COLO829 (cell line): ENCODE measurements at places on chromosomes 16 and 17.

GRCh38 chr17:27485716-27486495 is 29.7 kb downstream of the KSR1 start:
- DNase-seq: no peak

DNA sequence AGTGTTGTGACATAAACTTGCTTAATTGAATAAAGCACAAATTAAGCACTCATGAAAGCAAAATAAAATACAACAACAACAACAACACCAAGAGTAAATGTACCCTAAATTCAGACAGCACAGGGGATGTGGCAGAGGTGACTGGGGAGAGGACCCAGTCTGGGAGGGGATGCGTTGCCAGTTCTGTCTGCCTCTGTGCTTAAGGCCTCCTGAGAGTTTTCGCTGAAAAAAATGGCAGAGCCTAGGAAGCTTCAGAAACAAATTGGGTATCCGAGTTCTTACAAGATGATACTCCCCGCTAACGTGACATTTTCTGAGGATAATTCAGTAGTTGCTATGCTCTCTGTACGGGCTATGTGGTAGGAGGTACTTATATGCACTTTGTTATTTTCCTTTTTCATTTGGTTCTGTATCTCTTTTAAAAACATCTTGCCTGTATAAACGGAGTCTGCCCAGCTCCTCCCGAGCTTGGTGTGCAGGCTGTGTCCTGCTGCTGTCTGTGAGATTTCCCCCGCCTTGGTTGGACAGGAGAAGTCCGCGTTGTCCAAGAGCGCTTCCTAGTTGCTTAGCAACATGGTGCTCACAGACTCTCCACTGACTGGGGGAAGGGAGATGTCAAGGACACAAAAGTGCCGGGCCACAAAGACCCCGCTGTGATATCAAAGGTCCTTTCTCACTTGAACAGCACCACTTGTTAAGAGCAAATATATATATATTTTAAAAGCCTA is 134.2 kb upstream of the CPHXL start:
- no peak for DNase-seq

DNA sequence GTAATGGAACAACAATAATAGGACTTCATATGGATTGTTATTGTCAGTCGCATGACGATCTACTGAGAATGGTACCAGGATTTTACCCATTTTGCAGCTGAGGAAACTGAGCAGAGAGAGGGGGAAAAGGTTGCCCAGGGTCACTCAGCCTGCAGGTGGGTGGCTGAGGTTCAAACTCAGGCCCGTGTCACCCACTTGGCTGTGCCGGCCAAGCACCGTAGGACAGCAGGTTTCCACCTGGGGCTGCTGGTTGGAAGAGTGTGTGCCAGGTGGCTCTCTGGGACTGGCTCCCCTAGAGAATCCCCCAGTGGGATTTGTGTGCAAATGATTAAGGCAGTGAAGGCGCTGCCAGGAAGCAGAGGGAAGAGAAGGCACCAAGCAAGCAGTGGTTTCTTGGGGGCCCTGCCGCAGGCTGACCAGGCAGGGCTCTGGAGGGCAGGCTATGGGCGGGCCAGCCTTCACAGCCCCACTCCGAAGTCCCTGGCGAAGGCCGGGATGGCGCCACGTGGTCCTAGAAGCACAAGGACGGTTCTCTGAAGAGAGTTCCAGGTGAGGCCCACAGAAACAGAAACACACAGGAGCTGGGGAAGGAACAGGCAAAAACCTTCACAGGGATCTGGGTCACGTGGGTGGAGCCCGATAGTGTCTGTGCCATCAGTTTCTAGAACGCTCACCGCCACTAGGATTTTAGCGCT is 163.5 kb downstream of the IRF8 start:
- no peak for DNase-seq

GRCh38 chr16:73771196-73772064 is 525.2 kb upstream of the PSMD7 start:
- DNase-seq: peak; percentile 1

DNA sequence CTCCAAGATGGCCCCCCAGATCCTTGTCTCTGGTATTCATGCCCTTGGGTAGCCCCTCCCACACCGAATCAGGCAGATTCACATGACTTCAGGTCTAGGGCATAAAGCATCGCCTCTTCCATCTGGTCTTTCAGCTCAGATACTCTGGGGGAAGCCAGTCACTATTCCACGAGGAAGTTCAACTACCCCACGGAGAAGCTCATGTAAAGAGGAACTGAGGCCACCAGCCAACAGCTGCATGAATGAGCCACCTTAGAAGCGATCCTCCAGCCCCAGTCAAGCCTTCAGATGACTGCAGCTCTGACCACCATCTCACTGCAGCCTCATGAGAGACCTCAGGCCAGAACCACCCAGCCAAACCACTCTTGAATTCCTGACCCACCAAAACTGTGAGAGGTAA is 54.1 kb downstream of the SOCS3 start:
- no peak for DNase-seq

DNA sequence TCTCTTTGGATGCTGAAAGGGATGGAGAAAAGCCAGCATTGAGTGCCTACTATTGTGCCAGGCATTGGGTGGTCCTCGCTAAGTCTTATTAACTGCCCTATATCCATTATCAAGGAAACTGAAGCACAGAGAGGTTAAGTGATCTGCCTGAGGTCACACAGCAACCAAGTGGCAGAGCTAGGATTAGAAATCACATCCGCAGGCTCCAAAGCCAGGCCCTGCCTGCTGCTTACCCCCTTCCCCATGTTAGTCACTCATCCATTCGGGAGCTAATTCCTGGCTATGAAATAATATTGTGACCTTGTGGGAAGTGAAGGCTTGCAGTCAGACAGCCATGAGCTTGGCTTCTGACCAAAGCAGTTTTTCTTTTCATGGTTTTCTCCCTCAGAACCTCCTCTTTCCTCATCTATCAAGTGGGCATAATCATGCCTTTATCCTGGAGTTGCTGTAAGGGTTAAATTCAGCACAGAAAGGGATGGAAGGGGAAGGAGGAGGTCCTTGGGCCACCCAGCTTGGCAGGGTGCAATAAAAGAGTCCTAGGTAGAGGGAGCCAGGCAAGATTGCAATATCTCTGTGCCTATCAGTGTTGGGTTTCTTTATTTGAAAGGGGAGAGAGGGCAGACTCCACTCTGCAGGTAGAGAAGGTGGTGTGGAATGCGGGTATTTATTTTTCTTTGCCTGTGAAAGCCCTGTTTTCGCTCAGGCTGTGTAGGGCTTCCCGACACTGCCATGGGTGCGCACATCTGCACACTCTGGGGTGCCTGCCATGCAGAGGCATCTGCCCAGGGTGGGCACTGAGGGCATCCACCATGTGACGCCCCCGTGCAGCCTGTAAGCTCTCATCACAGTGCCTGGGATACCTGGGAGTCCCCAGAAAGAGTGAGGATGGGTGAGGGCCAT is 11.3 kb downstream of the RAI1 start:
- DNase-seq: no peak

DNA sequence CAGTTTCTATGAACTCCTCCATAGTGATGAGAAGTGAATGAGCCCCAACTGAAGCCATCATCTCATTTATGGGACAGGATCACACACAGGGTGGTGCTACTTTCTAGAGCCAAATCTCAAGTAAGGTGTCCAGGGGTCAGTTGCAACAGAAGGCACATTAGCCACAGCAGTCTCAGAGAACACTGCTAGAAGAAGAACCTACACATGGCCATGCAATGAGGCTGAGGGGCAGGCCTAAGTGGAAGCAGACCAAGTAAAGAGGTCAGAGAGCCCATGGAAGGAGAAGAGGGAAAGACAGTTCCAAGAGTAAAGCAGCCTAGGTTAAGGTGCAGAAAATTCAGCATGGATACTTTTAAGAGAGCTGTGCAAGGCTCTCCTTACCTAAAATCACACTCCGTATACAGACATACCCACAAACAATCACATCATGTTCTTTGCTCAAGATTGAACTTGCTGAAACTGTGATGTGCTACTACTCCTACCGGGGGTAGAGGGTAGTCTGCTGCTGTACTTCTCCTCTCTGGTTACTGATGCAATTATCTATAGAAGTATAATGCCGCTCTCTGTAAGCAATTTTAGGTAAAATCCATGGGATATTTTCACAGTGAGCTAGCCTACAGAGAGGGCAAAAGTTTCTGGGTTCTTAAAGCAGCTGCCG is 1.7 kb downstream of the ABCA8 start:
- no peak for DNase-seq

- DNase-seq: no peak
These were observed 11.9 kb upstream of the CD300E start for GRCh38 chr17:74635418-74635817.

- DNase-seq: no peak
These were observed 12.1 kb downstream of the NFE2L1 start for GRCh38 chr17:48060249-48060648.

DNA sequence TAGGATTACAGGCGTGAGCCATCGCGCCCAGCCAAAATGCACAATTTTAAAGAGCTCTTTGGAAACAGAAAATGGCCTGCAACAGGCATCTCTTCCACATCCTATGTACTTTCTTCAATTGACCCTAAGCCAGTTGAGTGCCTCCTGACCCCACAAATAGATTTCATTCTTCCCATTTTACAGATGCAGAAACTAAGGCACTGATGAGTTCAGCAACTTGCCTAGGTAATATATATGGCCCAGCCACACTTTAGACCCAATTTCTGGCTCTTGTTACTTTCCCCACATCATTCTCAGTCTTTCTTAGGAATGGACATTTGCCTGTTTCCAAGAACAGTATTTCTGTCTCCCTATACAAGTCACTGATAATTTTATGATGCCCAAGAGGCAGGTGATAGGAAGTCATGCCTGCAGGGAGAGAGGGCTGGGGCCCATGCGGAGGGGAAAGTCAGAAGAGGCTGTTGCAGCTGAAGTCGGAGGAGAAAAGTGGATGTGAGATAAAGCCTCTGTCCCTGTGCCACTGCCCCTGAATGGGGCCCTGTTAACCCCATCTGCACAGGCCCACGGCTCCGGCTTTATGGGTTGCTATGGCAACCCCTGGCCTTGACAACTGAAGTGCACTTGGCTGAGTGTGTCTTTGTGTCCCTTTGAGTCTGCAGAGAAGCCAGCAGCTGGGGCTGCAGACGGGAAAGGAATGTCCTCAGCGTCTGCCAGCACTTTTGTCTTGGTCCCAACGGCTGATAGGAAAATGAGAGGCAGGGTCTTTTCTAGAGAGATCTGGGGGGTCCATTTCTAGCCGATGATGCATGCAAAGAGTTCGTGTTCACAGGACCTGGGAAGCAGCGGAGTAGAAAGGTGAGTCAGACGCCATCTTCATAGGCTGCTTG is 45.9 kb downstream of the ABAT start:
- no peak for DNase-seq

DNA sequence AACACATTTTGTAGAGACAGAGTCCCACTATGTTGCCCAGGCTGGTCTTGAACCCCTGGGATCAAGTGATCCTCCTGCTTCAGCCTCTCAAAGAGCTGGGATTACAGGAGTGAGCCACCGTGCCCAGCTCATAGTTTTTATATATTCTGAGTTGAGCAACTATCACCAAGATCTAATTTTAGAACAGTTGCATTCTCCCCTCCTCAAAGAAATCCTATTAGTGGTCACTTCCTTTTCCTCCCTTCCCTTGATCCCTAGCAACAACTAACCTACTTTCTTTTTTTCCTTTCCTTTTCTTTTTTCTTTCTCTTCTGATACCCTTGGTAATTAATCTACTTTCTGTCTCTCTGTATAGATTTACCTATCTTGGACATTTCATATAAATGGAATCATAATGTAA is 61.5 kb upstream of the B4GALNT2 start:
- DNase-seq: no peak

- DNase-seq: no peak
These were observed 81.2 kb downstream of the USP22 start for GRCh38 chr17:20961586-20961985.

DNA sequence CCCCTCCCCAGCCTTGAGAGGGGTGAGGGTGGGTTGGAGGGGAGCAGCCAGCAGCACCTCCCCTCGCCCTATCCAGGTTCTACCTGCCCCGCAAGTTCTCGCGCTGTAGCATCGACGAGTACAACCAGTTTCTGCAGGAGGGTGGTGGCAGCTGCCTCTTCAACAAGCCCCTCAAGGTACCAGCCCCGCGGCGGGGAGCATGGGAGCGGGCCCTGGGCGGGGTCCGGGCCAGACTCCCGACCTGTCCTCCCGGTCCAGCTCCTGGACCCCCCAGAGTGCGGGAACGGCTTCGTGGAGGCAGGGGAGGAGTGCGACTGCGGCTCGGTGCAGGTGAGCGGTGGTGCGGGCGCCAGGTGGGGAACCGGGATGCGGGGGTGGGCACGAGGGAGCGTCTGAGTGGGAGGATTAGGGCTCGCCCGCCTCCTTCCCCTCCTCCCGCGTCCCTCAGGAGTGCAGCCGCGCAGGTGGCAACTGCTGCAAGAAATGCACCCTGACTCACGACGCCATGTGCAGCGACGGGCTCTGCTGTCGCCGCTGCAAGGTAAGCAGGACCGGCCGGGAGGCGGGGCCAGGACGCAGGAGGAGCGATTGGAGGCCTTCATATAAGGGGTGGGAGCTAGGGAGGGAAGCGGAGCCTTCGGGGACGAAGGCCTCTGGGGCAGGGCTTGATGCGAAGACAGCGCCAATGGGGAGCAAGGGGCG is 16.5 kb downstream of the ADAM11 start:
- DNase-seq: peak; percentile 100

DNA sequence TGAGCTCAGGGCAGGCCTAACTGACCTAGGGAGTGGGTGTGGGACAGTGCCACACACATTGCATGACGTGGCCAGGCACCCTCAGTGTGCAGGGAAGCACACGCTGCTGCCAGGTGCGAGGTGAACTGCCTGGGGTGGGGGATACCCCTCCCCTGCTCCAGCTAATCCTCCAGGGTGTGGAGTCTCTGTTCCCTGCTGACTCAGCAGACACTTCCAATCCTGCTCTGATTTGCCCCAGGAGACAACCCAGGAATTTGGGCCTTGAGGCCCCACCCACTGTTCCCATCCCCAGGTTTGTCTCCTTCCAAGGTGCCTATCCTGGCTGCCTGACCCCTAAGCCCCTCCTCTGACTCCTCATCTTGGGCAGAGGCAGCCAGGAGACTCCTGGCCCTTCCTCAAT is 10.7 kb downstream of the DLX3 start:
- DNase-seq: no peak

GRCh38 chr17:29607557-29608195 is 14.7 kb downstream of the ANKRD13B start:
- DNase-seq: no peak

GRCh38 chr17:50549256-50549941 is 2.4 kb downstream of the SPATA20 start:
- no peak for DNase-seq

DNA sequence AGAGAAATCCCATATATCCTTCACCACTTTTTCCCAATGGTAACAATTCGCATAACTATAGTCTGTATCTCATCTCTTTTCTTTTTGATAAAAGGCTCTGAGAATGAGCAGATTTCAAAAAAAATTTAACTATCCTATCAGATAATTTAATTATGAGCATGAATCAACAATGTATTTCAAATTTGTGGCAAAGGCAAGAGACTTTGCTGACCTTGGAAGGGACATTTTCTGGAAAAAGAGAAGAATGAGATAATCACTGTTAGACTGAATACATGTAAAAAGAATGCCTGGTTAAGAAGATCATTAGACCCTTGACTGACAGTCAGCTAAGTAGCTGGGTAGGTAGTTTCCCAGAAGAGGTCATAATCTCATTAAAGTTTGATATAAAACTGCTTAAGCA is 428.4 kb upstream of the XYLT1 start:
- DNase-seq: no peak
